ENCODE measurements at places on chromosomes 1 and 21.

- DNase-seq: no peak
Measured at GRCh38 chr1:165773324-165773965, 4.8 kb upstream of the TMCO1 start.

DNA sequence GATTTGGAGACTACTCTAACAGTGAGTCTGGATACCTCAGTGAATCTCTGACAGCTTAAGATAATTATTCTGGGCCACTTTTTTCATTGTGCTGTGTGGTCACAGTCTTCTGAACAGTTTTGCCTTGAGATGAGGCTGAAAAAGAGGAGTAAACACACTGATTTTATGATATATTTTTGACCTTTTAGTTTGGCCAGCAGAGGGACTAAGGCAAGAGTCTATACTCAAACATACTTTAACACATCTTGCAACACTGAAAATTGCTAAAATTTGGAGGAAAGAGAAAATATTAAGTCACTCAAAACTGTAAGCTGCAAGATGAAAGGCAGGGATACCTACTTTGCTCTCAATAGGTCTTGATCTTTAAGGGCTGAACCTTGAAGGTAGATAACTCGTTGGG, 182.7 kb downstream of the KCNT2 start:
- no peak for DNase-seq

DNA sequence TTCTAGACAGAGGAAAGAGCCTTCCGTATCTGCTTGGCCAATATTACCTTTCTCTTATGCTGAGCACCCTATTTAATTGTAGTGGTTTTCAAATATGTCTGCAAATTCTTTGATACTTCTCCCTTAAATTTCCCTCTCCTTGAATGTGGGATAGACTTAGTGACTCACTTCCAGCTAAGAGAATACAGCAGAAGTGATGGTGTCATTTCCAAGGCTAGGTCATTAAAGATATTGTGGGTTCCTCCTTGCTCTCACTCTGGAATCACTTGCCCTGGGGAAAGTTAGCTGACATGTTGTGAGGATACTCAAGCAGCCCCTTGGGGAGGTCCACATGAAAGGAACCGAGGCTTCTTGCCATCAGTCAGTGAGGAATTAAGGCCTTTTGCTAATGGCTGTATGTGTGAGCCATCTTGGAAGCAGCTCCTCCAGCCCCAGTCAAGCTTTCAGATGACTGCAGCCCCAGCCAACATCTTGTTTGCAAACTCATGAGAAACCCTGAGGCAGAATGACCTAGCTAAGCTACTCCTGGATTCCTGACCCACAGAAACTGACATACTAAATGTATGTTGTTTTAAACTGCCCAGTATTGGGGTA, 8.1 kb upstream of the CITED4 start:
- no peak for DNase-seq

DNA sequence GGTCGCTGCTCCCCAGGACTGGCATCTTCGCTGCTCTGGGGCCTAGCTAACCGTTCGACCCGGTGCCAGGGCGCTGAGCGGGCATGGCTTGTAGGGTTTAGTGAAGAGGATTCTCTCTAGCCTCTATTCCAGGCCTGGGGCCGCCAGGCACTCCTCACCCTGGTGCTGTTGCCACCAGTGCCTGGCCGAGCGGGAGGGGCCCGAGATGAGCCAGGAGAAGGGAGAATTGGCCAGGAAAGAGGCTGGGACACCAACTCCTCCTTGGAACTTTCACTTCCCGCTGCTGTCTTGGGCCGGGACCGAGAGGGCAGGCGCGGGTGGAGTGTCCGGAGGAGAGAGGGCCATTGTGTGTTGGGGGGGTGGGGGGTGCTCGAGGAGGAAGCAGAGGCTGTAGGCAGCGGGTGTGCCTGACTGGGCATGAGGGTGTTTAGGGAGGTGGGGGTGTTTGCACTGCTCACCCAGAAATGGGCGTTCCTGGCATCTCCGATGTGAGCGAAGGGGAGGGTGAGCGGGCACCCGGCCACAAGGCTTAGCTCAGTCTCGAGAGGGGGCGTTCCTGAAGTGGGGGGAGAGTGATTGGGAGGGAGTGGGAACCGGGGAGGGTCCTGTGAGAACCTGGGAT, 772 bp downstream of the ADAM15 start:
- peak; percentile 25 for DNase-seq

GRCh38 chr1:53069663-53070327, 7.8 kb downstream of the PODN start:
- DNase-seq: no peak

- DNase-seq: no peak
Measured at GRCh38 chr1:226712742-226713419, 26.2 kb downstream of the ITPKB start.

GRCh38 chr1:85321237-85321964, 45.0 kb upstream of the BCL10 start:
- no peak for DNase-seq

DNA sequence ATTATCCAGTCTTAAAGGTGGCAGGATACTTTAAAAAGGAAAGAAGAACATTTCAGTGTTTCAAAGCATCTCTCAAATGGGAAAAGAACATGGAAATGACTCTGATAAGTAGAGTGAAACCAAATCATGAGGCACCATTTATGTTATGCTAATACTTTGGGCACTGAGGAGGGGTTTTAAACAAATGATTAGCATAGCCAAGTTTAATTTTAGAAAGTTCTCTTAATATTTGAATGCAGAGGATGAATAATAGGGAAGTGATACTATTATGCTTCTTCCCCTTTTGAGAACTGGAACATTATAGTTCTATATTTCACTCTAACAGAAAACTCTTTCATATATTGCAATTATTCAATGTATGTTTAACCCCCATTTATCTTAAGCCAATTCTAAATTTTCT, 1181.9 kb upstream of the PRMT6 start:
- no peak for DNase-seq

DNA sequence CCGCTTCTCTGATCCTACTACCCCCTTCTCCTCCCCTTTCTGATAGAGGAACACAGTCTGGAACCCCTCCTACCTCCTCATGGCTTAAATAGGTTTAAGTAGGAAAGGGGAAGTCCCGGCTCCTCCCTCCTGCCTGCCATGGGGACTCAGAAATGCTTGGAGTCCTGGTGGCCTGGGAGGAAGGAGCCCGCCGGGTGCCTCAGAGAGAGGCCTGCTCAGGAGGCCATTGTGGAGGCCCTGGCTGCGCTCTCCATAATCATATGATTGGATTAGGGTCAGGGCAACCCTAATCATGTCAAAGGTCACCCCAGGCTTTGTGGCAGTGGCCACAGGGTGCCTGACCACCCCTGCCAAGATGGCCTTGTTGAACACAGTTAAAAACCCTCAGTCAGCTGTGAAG, 29.0 kb downstream of the WNT3A start:
- no peak for DNase-seq

DNA sequence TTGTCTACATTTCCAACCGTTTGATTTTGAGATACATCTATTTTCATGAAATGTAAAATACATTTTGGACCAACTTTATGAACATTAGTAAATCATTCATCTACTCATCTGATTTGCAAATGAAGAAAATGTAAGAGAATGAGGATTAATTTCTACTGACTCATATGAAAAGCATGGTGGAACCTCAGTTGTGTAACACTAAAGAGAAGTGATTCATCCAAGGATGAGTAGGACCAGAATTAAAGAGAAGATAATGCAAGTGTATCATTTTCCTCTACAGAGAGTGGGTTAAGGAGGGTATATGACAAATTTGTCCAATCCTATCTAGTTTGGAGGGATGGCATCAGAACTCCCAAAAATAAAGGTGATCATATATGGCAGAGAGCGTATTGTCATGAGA, 1967.6 kb downstream of the MRPL39 start:
- DNase-seq: no peak

DNA sequence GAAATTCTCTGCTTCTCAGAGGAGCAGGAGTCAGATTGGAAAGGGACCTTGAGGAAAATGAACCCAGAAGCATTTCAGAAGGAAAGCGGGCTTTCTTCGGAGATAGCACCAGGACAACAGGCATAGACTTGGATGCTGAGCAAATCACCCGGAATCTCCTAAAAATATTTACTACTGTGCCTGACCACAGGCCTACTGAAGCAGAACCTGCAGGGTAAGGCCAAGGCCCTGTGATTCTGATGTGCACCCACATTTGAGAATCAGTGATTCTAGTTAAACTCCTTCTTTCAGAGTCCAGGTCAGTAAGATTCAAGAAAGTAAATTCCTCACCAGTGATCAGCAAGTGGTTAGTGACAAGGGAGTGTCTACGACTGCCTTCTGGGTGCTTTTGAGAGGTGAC, 307.3 kb upstream of the DUSP10 start:
- no peak for DNase-seq

DNA sequence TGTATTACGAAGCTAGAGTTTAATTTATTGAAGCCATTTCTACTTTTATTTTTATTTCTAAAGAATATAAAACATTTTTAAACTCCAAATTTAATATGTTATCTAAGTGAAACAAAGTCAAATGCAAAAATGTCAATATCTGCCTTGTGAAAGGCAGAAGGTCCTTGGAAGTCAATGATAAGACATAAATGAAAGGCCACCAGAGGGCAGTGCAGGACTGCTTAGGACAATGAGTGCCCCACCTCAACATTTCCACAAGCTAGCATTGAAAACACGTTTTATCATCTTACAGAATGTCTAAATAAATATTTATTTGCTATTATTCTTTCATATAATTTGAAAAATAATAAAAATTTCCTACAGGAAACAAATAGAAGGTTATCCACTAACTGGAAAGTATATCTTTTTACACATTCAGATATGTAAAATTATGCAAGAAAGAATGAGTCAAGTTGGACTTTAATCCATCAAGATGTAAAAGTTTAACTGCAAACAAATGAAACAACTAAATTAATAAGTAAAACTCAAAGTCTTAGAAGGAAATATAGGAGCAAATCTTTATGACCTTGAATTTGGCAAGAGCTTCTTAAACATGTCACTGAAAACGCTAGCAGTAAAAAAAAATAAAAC, 140.1 kb upstream of the FMN2 start:
- DNase-seq: peak; percentile 18

GRCh38 chr1:197399755-197400521, 131.9 kb downstream of the CRB1 start:
- no peak for DNase-seq

DNA sequence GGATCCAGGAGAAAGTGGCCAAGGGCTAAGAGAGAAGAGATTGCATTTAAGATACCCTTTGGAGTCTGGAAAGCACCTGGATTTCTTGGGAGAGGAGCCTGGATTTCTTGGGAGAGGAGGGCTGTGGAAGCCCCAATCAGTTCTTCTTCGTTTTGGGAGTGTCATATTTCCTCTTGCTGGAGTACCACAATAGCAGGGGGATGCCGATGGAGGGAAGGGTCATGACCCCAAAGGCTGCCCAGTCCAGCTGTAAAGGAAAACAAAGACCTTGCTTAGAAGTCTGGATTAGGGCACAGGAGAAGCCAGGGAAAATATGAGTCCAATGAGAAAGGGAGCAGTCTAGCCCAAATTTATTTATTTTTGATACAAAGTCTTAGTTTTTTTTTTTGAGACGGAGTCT, 11.3 kb downstream of the SSR2 start:
- DNase-seq: no peak

DNA sequence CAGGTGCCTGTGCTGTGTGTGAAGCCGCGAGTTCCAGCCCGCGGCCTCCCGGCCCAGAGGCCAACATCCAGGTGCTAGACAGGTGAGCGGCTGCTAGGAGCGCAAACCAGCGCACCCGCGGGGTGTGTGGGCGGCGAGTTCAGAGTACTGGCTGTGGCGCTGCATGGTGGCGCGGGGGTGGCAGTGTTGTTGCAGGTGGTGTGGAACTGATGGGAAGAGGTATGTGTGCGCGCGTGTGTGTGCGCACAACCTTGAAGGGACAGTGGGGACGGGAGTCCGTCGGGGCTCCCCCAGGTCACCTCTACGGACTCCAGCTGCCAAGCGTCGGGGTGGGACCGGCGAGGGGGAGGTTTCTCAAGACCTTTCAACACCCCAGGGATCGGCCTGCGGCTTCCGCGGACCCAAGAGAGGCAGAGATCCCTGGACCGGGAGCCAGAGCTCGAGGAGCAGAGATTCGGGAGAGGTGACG, 433 bp upstream of the DMBX1 start:
- no peak for DNase-seq

- DNase-seq: no peak
Measured at GRCh38 chr1:207027206-207027777, 5.3 kb downstream of the C1orf116 start.

GRCh38 chr1:29849038-29849750, 612.9 kb downstream of the PTPRU start:
- DNase-seq: no peak

DNA sequence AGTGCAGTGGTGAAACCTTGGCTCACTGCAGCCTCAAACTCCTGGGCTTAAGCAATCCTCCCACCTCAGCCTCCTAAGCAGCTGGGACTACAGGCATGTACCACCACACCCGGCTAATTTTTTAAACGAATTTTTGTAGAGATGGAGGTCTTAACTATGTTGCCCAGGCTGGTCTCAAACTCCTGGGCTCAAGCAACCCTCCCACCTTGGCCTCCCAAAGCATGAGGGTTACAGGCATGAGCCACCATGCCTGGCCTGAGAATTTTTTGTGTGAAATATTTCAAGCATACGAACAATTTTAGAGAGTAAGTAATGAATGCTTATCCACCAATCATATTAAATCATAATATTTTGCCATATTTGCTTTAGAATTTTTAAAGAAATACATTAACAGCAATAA, 51.6 kb downstream of the MROH9 start:
- DNase-seq: no peak

- DNase-seq: no peak
Measured at GRCh38 chr1:33128781-33129180, 47.8 kb downstream of the AZIN2 start.

GRCh38 chr1:18139198-18139981, 31.8 kb downstream of the IGSF21 start:
- no peak for DNase-seq

DNA sequence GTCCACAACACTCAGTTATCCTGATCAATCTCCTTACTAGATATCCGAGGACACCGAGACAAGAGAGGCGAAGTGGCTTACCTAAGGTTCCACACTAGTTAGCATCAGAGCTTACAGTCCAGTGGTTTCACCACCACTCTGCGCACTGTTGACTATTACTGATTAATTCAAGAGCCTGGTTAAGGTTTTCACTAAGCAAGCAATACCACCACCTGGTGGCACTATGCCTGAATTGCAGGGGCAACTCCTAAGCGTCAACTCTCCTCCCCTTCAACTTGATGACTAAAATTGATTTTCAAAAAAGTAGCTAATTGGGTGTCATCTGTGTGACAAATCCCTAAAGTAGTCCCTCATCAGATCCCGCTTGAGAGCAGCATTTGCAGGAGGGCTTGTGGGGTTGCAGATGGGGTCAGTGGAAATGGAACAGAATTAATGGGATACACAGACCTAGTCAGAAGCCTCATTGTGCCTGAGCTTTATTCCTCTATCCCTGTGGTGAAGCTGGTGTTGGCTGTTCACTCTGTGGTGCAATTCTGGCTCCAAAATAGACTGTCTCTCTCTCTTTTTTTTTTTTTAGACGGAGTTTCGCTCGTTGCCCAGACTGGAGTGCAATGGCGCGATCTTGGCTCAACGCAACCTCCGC, 9.1 kb downstream of the TTC22 start:
- no peak for DNase-seq

- no peak for DNase-seq
Measured at GRCh38 chr1:202691816-202692215, 18.4 kb downstream of the SYT2 start.

All from effector CD4-positive, alpha-beta T cell (primary cell).